ENCODE measurements at places on chromosomes 6 and 20. TPM values are rescaled to one million over a fixed set of nuclear protein-coding genes. Genes with fewer than 3 reads are reported as not detected.

The IL20RA gene
- polyA plus RNA-seq: 1.3 TPM

The HFE gene
- polyA plus RNA-seq: 18.4 TPM

The ATRN gene
- 49.9 TPM for polyA plus RNA-seq

The PRND gene
- polyA plus RNA-seq: not detected

The LRRC73 gene
- polyA plus RNA-seq: 0.16 TPM

The PKHD1 gene
- polyA plus RNA-seq: under 0.01 TPM

The TGM3 gene
- 0.08 TPM for polyA plus RNA-seq

The PAX1 gene
- not detected for polyA plus RNA-seq

The MOG gene
- not detected for polyA plus RNA-seq

DNA sequence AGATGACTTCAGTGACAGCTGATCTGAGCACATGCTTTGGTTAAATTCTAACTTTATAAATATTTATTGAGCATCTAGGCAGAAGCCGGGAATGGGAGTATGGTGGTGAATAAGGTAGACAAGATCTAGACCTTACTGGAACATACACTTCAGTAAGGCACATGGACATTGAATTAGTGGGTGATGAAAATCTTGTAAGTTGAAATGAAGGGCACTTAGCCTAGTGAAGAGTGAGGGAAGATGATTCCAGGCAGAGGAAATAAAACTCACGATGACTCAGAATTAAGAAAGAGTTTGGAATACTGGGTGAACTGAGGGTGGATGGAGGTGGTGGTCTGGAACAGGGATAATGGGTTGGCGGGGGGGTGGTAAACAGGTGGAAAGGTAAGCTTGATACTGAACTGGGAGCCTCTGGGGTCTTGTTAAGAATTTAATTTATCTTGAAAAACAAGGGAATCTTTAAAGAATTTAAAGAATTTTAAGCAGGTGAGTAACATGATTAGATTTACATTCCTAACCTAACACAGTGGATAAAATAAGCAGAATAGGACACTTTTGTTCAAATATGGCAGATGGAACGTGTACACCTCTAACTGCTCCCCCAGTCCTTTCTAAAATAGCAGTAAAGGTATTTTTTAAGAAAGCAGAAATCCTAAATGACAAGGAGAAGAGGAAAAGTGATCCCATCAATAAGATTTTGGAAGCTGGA lies 75.2 kb upstream of the ARHGAP18 start:
- no peak for DNase-seq
- H3K4me1 ChIP-seq: no peaks in the 10 kb centered on the region
- no peaks in the 10 kb centered on the region for H3K36me3 ChIP-seq
- H3K27ac ChIP-seq: no peak overlapping the region

DNA sequence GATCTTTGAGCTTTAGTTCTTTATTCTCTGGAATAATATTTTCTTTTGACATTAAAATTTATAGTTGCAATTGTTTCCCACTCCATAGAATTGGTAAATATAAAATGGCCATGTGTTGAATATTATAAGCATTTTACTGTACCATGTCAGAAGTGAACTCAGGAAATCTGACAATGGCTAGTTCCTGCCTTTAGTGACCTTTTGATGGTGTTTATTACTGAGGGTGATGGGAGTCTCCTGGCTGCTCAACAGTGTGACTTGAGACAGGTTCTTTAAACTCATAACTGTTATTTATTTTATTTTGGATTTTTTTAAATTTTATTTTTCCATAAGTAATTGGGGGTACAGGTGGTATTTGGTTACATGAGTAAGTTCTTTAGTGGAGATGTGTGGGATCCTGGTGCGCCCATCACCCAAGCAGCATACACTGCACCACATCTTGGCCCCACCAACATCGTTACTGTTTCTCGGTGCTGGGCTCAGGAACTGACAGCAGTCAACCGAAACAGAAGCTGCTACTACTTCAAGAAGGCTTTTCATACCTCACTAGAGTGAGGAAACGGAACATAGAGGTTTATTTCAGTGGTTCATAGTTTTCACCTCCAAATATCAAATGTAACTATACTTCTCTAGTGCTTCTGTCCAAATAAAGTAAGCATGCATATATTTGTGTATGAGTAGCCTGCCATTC lies 90.4 kb downstream of the PLEKHG1 start:
- no peaks in the 10 kb centered on the region for H3K36me3 ChIP-seq
- no peak for DNase-seq
- H3K4me1 ChIP-seq: peaks cover 6% of the 10 kb centered on the region
- no peaks in the 10 kb centered on the region for H3K27me3 ChIP-seq

GRCh38 chr6:64482631-64483030 lies 847.0 kb downstream of the PHF3 start:
- no peak for DNase-seq
- no peaks in the 10 kb centered on the region for H3K27me3 ChIP-seq
- H3K4me1 ChIP-seq: peaks cover 5% of the 10 kb centered on the region
- H3K36me3 ChIP-seq: no peaks in the 10 kb centered on the region
- H3K27ac ChIP-seq: no peak overlapping the region
- H3K4me3 ChIP-seq: no peak overlapping the region

DNA sequence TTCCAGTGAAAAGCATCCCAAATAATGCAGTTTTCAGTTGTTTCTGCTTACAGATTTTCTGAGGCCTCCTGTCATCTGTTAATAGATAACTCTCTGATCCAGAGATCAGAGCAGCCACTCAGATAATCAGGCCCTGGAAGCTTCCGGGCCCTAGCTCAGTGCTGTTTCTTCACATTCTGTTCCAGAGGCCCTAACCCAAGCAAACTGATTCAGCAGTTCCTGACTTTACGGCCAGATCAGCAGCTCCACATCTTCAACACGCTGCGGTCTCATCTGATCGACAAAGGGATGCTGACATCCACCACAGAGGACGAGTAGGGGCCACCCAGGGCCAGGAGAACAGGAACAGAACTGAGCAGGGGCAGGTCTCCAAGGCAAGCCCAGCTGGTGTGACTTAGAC lies 63.1 kb downstream of the CDS2 start:
- peaks cover 22% of the 10 kb centered on the region for H3K36me3 ChIP-seq
- no peaks in the 10 kb centered on the region for H3K27me3 ChIP-seq
- no peak for DNase-seq
- no peak overlapping the region for H3K27ac ChIP-seq
- no peak overlapping the region for H3K4me3 ChIP-seq

- no peak overlapping the region for H3K27ac ChIP-seq
- H3K27me3 ChIP-seq: peaks cover 8% of the 10 kb centered on the region
- no peaks in the 10 kb centered on the region for H3K36me3 ChIP-seq
- H3K4me3 ChIP-seq: no peak overlapping the region
- H3K4me1 ChIP-seq: no peaks in the 10 kb centered on the region
- no peak for DNase-seq
Measured at GRCh38 chr6:127877231-127877630, 23.6 kb downstream of the THEMIS start.

- peaks cover 12% of the 10 kb centered on the region for H3K4me1 ChIP-seq
- H3K27ac ChIP-seq: no peak overlapping the region
- no peak for DNase-seq
- H3K36me3 ChIP-seq: no peaks in the 10 kb centered on the region
- H3K4me3 ChIP-seq: no peak overlapping the region
Measured at GRCh38 chr6:6986344-6986743, 121.4 kb upstream of the RREB1 start.

DNA sequence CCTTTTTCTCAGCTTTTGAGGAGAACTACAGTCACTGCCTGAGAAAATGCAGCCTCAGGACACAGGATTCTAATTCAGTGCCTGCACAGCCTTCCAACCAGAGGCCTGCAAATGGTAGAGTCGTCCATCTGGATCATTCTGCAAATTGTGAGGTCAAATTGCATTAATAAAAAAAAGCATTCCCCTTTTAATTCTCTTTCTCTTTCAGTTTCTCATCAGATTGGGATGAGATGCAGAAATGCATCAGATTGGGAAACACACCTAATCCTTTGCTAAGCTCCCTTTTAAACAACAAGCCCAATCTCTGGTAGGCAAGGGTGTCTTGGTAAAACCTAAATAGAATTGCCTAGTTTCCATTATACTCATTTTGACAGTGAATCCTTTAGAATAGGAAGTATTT lies 838.8 kb downstream of the MAFB start:
- H3K27ac ChIP-seq: no peak overlapping the region
- no peaks in the 10 kb centered on the region for H3K27me3 ChIP-seq
- peaks cover 5% of the 10 kb centered on the region for H3K4me1 ChIP-seq
- H3K4me3 ChIP-seq: no peak overlapping the region
- H3K36me3 ChIP-seq: no peaks in the 10 kb centered on the region

GRCh38 chr20:6034134-6034969 lies 19.5 kb downstream of the LRRN4 start:
- no peaks in the 10 kb centered on the region for H3K27me3 ChIP-seq
- no peaks in the 10 kb centered on the region for H3K4me1 ChIP-seq
- peaks cover 29% of the 10 kb centered on the region for H3K36me3 ChIP-seq
- no peak overlapping the region for H3K4me3 ChIP-seq

GRCh38 chr6:16739329-16739801 lies 21.9 kb downstream of the ATXN1 start:
- H3K4me1 ChIP-seq: peaks cover 55% of the 10 kb centered on the region
- H3K4me3 ChIP-seq: no peak overlapping the region

GRCh38 chr6:43780293-43780692 lies 10.3 kb downstream of the VEGFA start:
- no peak for DNase-seq
- no peaks in the 10 kb centered on the region for H3K4me1 ChIP-seq
- no peak overlapping the region for H3K4me3 ChIP-seq
- peaks cover 89% of the 10 kb centered on the region for H3K36me3 ChIP-seq
- no peaks in the 10 kb centered on the region for H3K27me3 ChIP-seq

DNA sequence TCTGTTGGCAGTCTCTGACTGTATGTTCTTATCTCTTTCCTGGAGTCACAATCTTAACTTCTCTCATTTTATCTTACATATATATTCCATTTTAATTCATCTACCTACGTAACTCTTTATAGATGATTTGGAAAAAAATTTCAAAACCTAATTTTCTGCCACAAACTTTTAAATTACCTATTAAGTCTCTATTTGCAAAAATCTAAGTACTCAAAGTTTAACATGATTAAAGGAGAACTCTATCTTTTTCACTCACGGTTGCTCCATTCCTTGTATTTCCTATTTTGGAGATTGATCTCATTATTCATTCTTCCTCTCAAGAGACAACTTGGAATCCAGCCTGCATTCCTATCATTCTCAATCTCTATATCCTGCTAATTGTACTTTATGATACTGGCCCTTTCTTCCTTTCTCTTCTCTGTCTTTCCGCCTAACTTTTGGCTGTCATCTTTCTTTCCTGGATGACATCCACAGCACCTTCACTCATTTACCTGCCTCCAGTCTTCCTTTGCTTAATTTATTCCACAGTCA lies 1071.1 kb upstream of the CITED2 start:
- no peak overlapping the region for H3K4me3 ChIP-seq
- DNase-seq: no peak
- H3K36me3 ChIP-seq: no peaks in the 10 kb centered on the region
- peaks cover 12% of the 10 kb centered on the region for H3K4me1 ChIP-seq
- H3K27ac ChIP-seq: no peak overlapping the region

- no peak overlapping the region for H3K4me3 ChIP-seq
- DNase-seq: no peak
- peaks cover 35% of the 10 kb centered on the region for H3K4me1 ChIP-seq
- no peaks in the 10 kb centered on the region for H3K27me3 ChIP-seq
Measured at GRCh38 chr20:63890201-63890576, 4.7 kb upstream of the DNAJC5 start.

- H3K36me3 ChIP-seq: no peaks in the 10 kb centered on the region
- H3K27ac ChIP-seq: no peak overlapping the region
- H3K4me3 ChIP-seq: no peak overlapping the region
- no peaks in the 10 kb centered on the region for H3K4me1 ChIP-seq
- no peaks in the 10 kb centered on the region for H3K27me3 ChIP-seq
- no peak for DNase-seq
Measured at GRCh38 chr6:55320696-55321086, 6.6 kb upstream of the GFRAL start.

DNA sequence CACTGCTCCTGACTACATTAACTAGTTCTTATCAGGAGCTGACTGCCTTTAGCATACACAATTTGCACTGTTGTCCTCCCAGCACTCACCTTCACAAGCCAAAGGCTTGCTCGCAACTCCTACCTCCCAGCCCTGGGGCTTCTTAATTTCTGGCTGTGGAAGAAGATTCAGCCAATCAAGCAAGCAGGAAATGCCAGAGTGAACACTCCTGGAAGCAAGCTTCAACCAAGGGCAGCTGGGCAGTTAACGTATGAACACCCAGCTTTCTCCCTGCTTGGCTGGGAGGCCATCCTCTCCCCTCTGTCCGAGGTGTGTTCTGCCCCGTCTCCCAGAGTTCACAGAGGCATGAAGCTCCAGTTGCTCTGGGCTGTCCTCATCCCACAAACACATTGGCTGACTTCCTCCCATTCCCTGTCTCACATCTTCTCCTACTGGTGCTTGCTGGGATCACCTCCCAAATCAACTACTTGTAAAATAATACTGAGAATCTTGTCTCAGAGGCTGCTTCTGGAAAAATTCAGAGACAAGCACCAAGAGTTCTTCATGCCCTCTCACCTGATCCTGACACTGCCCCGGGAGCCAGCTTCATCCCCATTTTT lies 15.3 kb upstream of the SRSF6 start:
- no peak overlapping the region for H3K27ac ChIP-seq
- no peak overlapping the region for H3K4me3 ChIP-seq
- no peaks in the 10 kb centered on the region for H3K27me3 ChIP-seq
- peaks cover 11% of the 10 kb centered on the region for H3K4me1 ChIP-seq
- no peak for DNase-seq

GRCh38 chr6:139927742-139928305 lies 553.4 kb upstream of the CITED2 start:
- no peaks in the 10 kb centered on the region for H3K36me3 ChIP-seq
- H3K4me1 ChIP-seq: no peaks in the 10 kb centered on the region
- no peak overlapping the region for H3K4me3 ChIP-seq

- H3K27me3 ChIP-seq: no peaks in the 10 kb centered on the region
- no peaks in the 10 kb centered on the region for H3K36me3 ChIP-seq
- no peak for DNase-seq
- no peak overlapping the region for H3K27ac ChIP-seq
- H3K4me3 ChIP-seq: no peak overlapping the region
- no peaks in the 10 kb centered on the region for H3K4me1 ChIP-seq
Measured at GRCh38 chr6:101222007-101222406, 171.5 kb upstream of the GRIK2 start.

- H3K27me3 ChIP-seq: no peaks in the 10 kb centered on the region
- H3K4me3 ChIP-seq: no peak overlapping the region
- H3K4me1 ChIP-seq: no peaks in the 10 kb centered on the region
- no peak for DNase-seq
- H3K27ac ChIP-seq: no peak overlapping the region
- H3K36me3 ChIP-seq: peaks cover 8% of the 10 kb centered on the region
Measured at GRCh38 chr6:149779644-149779963, 30.1 kb downstream of the PCMT1 start.

GRCh38 chr6:87251225-87251624 lies 71.2 kb upstream of the SMIM8 start:
- H3K27ac ChIP-seq: no peak overlapping the region
- no peaks in the 10 kb centered on the region for H3K27me3 ChIP-seq
- no peak overlapping the region for H3K4me3 ChIP-seq
- DNase-seq: no peak
